ENCODE measurements at places on chromosomes 2 and 18. TPM values are rescaled to one million over a fixed set of nuclear protein-coding genes. Genes with fewer than 3 reads are reported as not detected.

DNA sequence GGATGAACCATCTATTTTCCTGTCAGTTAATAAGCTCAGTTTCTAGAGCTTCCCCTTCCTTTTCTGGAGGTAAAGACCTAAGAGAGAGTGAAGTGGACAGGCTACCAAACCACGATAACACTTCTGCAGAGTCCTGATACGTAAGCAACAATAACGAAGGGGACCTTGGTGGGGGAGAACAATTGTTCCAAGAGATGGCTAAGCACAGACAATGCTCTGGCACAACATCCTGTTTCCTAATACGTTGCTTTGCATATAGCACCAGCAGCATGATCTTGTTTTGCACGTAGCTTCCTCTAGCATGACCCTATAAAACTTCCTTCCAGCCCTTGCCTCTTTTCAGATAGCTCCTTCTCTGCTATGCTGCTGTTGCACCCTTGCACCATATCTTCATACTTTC is 247.3 kb downstream of the RAD51AP2 start:
- DNase-seq = no peak

DNA sequence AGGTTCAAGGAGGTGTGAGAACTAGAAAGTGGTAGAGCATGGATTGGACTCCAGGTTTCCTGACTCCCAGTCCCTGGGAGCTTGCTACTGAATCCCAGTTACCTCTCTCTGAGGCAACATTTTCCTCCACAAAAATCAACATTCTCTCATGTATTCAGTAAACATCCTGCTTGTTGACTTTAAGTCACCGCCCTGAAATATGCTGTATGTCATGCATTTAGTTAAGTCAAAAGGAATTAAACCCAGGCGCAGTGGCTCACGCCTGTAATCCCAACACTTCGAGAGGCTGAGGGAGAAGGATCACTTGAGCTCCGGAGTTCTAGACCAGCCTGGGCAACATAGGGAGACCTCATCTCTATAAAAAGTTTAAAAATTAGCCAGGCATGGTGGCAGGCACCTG is 3.8 kb downstream of the MATN3 start:
- DNase-seq = no peak

- no peak for DNase-seq
Measured at GRCh38 chr2:3730646-3731045, 27.3 kb downstream of the DCDC2C start.

GRCh38 chr2:230708204-230708603 is 4.4 kb upstream of the CAB39 start:
- no peak for DNase-seq

Gene WNT6
- not detected for total RNA-seq

GRCh38 chr2:113770929-113771328 is 14.5 kb upstream of the SLC35F5 start:
- DNase-seq = no peak

DNA sequence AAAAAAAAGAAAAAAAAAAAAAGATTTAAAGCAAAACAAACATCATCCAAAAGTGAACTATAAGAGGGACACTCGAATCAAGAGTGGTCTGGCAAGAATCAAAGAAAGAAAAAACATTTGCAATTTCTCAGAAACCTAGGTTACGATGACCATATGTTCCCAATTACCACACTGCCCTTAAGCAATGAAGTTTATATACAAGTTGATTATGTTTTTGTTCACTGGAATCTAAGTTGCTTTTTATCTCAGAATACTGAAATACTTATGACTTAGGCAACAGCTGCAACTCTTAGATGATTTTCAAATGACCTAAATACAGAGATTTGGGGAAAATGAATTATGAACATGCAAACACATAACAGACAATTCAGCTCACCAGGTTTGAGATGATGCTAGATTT is 597.1 kb upstream of the CHAC2 start:
- DNase-seq = no peak

DNA sequence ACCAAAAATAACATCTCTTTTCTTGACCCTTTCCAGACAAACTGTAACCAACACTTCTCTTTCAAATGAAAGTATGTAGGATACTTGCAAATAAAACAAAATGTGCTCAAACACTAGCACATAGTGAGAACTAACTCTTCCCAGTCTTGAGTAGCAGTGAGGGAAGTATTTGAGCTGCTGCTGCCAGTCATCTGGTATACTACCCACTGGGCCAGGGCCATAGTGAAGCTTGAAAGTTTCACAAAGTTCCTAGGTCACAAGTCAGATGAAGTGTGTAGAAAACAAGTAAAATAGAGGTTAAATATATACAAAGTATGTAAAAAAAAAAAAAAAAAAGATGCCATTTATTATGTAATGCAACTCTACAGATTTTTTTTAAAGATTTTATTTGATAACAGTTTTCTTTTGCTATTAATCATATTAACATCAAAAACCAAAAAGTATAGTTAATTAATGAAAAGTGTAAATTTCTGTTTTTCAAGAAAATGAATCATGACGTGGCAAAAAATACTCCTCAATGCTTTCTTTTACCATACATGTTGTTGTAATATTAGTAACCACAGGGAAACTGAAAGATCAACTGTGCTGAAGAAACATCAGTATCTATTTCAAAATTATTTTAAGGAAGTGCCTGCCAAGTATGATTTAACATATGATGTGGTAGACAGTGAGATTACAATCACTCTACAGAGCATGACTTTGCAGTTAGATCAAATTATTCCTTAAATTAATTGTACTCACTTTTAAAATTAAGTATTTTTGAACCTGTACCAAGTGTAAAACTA is 21.6 kb upstream of the TRIB2 start:
- DNase-seq = no peak

- DNase-seq = no peak
Measured at GRCh38 chr18:34880882-34881834, 160.1 kb upstream of the MAPRE2 start.

- no peak for DNase-seq
Measured at GRCh38 chr18:23693846-23694245, 4.6 kb downstream of the LAMA3 start.

Gene ARHGAP25
- total RNA-seq = 31.8 TPM

- DNase-seq = no peak
Measured at GRCh38 chr18:73724958-73725357, 422.7 kb downstream of the FBXO15 start.

Gene SERPINB12
- not detected for total RNA-seq

Gene PARD6G
- 6.5 TPM for total RNA-seq

Gene MRO
- 0.20 TPM for total RNA-seq

Gene DLX1
- not detected for total RNA-seq

GRCh38 chr2:27492557-27492956 is 2.4 kb downstream of the FNDC4 start:
- DNase-seq = no peak

GRCh38 chr2:168359082-168359481 is 97.0 kb upstream of the CERS6 start:
- no peak for DNase-seq

DNA sequence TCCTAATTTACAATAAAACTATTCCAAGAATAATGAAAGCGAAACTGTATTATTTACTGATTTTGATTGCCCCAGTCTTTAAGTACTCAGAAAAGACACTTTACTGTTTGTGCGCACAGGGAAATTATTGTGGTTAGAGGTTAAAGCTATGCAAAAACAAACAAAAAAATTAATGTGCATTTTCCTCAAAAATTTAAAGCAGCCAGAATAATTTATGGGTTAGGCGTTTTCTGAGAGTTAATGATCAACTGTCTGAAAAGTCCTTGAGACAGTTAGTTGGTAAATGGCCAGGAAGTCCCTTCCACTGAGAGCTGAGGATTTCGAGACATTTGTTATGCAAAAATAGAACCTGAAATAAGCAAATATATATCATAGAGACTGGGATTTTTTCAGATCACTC is 143.3 kb downstream of the IRS1 start:
- DNase-seq = no peak

DNA sequence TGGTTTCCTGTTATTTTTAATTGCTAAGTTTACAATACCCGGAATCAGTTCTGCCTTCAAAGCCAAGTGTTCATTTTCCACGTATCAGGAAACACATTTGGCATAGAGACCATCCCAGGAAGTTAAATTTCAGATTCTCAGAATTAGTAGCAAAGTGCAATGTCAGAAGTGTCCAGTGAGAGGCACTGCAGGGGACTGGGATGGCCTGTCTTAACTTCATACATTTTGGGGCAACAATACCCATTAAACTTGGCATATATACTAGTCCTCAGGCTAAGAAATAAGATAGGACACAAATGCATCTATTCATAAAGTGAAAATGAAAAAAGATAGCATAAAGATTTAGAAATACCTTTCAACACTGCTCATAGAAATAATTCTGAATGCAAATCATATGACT is 1.5 kb upstream of the IL1RL2 start:
- no peak for DNase-seq

Gene KIAA2012
- total RNA-seq = not detected

- no peak for DNase-seq
Measured at GRCh38 chr2:69147841-69148533, 135.0 kb downstream of the ANTXR1 start.

Gene EPHA4
- total RNA-seq = 31.9 TPM

Data from upper lobe of right lung (tissue), 1 donor.